ENCODE measurements at places on chromosomes 1 and 21.

DNA sequence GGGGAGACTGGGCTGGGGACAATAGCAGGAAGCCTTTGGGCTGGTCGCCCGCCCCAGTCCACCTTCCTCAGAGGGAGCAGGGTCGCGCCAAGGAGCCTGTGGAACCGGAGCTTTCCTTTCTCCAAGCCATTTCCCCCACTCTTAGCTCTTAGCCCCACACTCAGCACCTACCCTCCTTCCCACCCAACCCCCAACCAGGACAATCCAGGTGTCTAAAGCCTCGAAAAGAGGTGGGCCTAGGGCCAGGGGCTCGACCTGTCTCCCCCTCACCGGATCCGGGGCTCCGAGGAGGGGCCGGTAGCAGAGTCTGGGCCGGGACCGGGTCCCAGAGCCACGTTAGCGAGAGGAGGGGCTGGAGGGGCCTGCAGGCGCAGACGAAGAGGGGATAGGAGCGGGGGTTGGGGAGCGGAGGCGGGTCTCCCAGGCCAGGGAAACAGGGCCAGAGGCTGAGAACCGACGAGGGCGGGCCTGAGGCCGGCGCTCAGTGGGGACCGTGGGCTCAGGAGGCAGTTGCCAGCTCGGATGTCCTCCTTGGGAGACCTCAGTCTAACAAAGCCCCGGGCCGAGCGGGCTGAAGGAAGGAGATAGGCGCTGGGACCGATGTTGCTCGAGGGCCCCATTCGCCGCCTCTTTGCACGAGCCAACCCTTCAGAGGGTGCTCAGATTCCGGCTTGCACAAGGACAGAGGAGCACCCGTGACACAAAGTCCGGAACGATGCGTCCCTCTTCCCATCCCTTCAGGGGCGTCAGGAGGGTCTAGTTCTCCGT, 943 bp downstream of the SEMA6C start:
- no peak for DNase-seq
- peaks cover 2% of the 10 kb centered on the region for H3K36me3 ChIP-seq
- H3K4me3 ChIP-seq = peak overlapping the region; percentile 89
- no peak overlapping the region for H3K27ac ChIP-seq
- H3K27me3 ChIP-seq = peaks cover 4% of the 10 kb centered on the region
- H3K4me1 ChIP-seq = peaks cover 33% of the 10 kb centered on the region

- H3K4me3 ChIP-seq = no peak overlapping the region
- H3K36me3 ChIP-seq = no peaks in the 10 kb centered on the region
- no peaks in the 10 kb centered on the region for H3K4me1 ChIP-seq
- H3K27ac ChIP-seq = no peak overlapping the region
These were observed 3.3 kb upstream of the CELA2B start for GRCh38 chr1:15472587-15472986.

- H3K36me3 ChIP-seq = no peaks in the 10 kb centered on the region
- H3K4me3 ChIP-seq = no peak overlapping the region
- no peak overlapping the region for H3K27ac ChIP-seq
- DNase-seq = no peak
- no peaks in the 10 kb centered on the region for H3K27me3 ChIP-seq
These were observed 126.9 kb downstream of the RNF220 start for GRCh38 chr1:44531785-44532566.

GRCh38 chr1:214551436-214552173, at the start of gene PTPN14:
TSS of gene PTPN14 (minus strand) at chr1:214551602. CDS start at chr1:214464803, 86,799 bp downstream.
- H3K4me3 ChIP-seq = peak within 1 kb of the TSS; percentile 97
- peak; percentile 94 for DNase-seq
- peak within 1 kb of the TSS; percentile 95 for H3K27ac ChIP-seq
- peaks cover 11% of the 10 kb centered on the region for H3K4me1 ChIP-seq

DNA sequence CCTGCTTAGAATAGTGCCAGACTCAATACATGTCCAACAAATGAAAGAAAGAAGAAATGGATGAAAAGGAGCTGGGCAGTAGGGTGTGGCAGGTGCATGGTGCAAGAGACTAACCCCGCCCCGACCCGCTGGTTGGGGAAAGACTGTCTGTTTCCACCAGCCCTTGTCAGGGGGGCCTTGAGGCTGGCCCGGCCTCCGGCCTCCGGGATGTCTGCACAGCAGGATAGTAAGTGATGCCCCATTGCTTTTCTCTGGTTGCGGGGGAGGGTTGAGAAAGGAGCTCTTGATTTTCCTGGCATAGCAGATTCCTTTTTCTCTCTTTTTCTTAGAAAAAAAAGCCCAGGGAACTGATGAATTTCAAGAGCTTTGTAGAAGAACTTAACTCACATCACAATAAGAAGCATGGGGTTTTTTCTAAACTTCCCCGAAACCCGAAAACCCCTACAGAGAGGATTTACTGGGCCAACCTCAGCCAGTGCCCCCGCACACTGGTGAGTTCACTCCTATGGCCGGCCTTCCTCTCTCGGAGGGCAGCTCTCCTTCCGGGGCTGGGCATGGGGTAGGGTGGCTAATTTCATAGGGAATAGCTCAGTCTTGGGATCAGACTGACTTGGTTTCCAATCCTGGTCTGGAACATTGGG, 12.5 kb upstream of the TTC22 start:
- no peaks in the 10 kb centered on the region for H3K27me3 ChIP-seq
- H3K4me3 ChIP-seq = no peak overlapping the region
- peaks cover 10% of the 10 kb centered on the region for H3K4me1 ChIP-seq
- no peaks in the 10 kb centered on the region for H3K36me3 ChIP-seq
- no peak overlapping the region for H3K27ac ChIP-seq
- no peak for DNase-seq
